ENCODE measurements at places on chromosomes 7 and 10.
A peak's percentile ranks its signal among the peaks of the same experiment; 100 is the strongest.

DNA sequence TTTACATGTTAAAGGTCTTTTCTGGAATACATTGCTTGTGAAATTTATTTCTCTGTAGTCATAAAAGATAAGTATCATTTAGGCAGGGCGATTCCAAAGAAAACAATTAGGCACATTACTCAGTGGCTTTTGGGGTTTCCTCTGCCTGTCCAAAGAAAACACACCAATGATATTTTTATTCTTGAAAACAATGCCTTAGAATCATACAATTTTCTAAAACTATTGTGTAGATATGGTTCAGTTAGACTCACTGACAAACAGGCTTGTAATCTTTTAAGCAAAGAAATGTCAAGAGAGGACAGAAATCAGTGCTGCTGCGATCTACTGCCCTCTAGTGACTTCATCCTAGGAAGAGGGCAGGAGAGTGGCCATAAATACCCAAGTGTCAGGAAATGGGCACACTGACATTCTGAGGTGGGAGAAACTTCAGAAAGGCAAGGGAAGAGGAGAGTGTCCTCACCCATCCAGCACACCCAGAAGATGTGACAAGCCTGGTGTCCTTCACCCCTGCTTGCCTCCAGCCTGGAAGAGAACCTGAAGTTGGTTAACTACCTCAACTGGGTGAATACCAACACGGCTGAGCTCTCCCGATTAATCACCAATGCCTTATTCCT lies 120.5 kb downstream of the GALNT11 start:
- peak; percentile 13 for DNase-seq

DNA sequence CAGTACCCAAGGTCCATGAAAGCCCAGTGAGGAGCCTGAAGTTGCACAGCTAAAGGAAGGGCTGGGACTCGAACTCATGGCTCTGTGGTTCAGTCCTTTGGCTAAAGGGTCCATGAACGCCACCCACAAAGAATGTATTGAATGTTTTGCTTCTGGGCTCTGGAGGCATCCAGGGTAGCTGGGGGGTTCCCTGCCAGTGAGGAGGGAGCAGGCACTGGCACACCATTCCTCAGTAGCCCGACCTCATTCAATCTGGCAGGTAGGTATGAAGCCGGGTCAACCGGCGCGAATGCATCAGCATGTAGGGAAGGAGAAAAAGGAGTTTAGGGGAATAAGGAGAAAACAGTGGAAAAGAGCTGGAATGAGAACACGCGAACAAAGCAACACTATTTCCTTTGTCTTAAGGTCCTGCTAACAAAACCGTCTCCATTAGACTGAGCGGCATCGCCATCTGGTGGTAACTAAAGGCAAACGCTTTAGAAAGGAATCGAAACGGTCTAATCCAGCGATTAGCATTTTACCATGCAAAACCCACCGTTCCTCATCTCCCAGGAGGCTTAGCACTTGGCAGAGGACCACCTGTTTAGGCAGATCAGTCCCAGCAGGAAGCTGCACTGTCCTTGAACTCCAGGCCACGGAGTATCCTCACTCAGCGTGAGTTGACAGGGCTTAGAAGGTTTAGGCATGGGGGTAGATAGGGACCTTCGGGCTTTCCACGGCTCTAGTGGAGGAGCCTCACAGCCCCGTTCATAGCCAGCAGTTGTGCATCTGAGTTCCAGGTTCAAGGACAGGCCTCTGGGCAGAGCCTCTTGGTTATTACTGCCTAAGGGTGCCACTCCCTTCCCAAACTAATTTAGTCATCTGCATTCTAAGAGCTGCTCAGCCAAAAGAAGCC lies 122.8 kb downstream of the UBE2H start:
- DNase-seq = peak; percentile 37

- no peak for DNase-seq
These were observed 217.1 kb upstream of the PFKP start for GRCh38 chr10:2850202-2850601.

DNA sequence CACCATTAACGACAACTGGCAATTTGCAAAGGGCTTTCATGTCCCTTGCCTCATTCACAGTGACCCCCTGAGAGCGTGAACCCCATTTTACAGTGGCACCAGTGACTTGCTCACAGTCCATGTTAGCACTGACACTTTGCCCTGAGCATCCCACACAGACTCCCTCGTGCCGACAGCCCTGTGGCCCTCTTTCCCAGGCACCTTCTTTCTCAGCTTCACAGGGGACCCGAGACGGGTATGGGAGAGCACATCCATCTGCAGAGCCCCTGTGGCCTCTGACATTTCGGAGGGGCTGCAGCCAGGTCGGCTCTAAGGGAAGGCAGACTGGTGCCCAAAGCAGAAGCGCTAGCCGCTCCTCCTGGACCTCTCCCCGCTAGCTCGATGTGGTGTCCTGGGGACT lies 10.8 kb downstream of the LOXL4 start:
- DNase-seq = no peak

GRCh38 chr10:21493784-21494183 lies 31.7 kb downstream of the SKIDA1 start:
- DNase-seq = no peak

DNA sequence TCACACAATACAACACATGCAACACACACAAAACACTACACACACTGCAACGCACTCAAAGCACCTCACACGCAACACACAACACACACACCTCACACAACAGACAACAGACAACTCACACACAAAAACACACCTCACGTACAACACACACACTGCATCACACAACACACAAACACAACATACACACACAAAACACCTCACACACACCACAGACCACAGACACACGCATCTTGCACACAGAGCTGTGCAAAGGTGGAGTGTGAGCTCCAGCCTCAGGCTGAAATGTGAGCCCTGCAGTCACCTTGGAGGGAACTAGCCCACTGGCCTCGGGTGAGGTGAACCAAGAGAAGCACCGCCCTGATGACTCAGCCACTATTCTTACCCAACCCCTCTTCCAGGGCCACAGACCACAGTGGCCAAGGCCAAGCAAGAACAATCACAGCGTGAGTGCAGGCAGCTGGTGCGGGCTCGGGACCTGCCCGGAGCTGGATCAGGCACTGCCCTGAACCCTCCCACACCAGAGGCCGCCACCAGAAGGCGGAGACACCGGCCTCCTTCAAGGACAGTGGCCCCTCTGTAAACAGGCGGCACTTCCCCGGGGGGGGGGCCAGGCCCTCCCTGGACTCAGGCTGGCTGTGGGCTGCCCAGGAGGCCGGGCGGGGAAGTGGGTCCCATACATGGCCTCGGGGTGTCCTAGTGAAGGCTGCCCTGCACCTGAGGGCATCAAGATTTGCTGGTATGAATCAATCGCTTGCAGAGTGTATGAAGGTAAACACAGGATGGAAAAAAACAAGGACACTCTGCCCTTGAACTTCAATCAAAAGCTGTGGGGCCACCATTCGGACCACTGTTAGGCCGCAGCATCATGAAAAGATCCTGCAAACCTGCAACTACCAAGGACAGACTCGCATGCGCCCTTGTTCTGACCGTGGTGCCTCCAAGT lies 106.7 kb downstream of the TNS3 start:
- no peak for DNase-seq

GRCh38 chr7:83161186-83161585 lies 1.5 kb downstream of the PCLO start:
- no peak for DNase-seq

DNA sequence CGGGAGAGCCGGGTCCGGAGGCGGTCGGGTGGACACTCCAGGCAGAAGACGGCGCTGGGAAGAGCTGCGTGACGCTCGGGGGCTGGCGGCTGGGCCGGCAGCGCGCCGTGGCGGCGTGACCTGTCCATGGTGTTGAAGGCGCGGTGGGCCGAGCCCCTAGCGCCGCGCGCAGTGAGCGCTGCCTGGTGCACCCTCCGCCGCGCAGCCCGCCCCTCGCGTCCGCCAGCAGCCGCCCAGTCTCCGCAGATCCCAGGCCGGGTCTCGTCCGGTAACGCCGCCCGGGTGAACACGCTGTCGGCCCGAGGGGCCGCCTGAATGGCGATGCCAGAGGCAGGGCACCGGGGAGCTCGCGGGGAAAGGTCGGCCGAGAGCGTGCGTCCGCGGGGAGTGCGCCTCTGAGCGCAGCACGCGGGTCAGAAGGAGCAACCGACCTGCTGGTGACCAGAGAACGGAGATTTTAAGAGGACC lies 657 bp upstream of the TMEM178B start:
- no peak for DNase-seq
